MG63 (cell line): ENCODE measurements at places on chromosomes 13 and 19.
A peak's percentile ranks its signal among the peaks of the same experiment; 100 is the strongest.

GRCh38 chr19:5588441-5588840, 20.7 kb upstream of the TINCR start:
- peak; percentile 91 for DNase-seq

DNA sequence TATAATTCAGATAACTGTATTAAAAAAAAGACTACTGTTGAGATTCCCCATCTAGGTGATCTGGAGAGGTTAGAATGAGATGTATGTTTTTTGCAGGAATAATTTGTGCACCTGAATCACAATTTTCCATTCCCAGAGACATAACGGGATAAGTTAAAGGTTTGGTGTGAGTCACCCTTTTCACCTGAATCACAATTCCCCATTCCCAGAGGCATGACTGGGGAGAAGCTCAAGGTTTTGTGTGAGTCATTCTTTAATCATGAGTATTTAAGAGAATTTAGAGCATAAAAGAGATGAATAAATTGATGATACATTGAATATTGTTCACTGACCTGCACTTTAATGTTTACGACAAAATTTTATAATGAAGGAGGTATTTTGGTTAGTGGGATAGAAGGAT, 9.0 kb downstream of the OR7A5 start:
- no peak for DNase-seq

- DNase-seq = peak; percentile 37
Observed at GRCh38 chr13:98581971-98582702, 5.2 kb upstream of the STK24 start.

- no peak for DNase-seq
Observed at GRCh38 chr13:32187651-32188050, 127.5 kb downstream of the ZAR1L start.

DNA sequence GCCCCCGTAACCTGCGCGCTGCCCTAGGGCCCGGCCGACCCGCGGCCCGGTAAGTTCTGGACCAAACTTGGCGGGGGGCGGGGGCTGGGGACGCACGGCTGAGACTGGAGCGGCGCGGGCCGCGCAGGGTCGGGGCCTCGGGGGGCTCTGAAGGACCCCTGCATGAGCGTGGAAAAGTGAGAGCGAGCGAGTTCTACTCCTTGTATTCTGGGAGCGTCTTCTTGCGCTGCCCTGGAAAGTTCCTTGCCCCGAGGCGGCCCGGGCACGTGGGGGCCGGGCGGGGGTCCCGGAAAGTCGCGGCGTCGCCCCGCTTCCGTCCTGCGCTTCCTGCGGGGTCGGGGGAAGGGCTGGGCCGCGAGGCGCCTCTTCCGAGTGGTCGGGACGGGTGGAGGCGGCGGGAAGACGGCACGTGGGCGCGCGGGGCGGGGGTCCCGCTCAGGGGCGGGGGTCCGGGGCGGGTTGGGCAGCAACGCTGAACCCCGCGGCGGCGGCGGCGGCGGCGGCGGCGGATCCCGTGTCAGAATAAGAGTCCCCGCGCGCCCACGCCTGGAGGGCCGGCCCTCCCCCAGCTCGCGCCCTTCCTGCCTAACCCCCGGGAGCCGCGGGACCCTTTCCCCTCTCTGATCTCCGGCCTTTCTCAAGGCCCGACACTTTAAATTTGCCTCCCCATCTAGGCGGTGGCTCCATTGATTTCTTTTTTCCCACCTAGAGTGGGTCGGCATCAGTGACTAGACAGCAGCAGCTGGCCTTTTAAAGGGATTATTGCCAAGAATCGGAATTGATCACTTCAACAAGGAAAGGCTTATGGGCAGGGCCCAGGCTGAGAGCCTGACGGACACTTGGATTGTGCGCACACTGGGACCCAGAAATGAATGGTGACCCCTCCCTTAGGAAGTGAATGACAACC, 749 bp downstream of the GATAD2A start:
- DNase-seq = peak; percentile 75

DNA sequence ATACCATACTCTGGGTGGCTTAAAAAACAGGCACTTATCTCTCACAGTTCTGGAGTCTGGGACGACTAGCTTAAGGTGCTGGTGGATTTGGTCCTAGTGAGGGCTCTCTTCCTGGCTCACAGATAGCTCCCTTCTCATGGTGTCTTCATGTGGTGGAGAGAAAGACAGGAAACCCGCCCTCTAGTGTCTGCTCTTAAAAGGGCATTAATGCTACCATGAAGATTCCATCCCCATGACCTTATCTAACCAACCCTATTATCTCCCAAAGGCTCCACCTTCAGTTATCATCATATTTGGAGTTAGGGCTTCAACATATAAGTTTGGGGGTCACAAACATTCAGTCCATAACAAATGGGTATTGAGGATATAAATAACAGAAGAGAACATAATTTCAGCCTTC, 139.4 kb downstream of the HS6ST3 start:
- no peak for DNase-seq

DNA sequence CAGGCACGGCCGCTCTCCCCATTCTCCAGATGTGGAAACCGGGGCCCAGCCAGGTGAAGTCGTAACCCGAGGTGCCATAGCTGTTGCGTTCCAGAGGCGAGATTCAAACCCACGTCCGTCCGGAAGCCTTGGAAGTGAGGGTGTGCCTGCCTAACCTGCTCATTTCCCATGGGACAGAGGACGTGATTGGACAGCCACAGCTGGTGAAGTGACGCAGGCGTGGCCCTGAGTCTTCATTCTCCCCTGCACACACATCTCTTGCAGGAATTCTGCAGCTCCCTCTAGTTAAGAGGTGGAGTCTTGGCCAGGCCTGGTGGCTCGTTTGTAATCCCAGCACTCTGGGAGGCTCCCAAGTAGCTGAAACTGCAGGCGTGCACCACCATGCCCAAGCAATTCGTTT, 16.8 kb downstream of the MEIS3 start:
- no peak for DNase-seq

- DNase-seq = no peak
Observed at GRCh38 chr13:54953786-54954185, 1925.2 kb downstream of the OLFM4 start.

DNA sequence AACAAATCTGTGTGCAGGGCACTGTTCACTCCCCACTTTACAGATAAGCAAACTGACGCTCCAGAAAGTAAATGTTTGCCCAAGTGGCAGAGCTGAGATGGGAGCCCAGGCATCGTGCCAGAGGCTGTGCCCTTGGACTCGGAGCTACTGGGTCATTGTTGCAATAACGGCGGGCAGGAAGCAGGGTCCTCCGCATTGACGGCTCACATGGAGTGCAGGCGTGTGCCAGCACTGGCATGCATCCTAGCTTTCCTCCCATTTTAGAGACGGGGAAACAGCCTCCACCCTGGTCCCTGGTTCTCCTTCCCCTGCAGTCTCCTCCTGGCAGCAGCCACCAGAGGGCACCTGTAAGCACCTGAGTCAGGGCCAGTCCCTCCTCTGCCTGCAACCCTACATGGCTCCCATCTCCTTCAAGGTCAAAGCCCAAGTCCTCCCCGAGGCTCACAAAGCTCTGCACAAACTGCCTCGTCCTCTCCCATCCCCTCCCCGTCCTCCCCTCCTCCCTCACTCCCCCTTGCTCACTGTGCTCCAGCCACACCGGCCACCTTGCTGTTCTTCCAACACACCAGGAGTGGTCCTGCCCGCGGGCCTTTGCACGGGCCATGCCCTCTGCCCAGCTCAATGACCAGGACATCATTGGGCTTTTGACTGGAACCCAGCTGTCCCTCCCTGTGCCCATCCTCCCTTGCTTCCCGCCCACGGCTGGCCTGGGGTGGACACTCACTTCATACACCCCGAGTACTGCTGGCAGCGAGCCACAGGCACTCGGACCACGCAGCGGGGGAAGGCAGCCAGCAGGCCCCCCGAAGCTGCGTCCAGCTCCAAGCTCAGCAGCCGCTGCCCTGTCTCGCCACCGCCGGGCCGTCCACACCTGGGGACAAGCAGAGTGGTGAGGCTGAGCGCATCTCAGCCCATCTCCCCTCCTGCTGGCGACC, 7.7 kb upstream of the LRG1 start:
- peak; percentile 33 for DNase-seq

- DNase-seq = no peak
Observed at GRCh38 chr19:42284591-42285341, 15.7 kb downstream of the CIC start.

GRCh38 chr13:25300861-25301346, 521 bp upstream of the NUP58 start:
- DNase-seq = peak; percentile 11

DNA sequence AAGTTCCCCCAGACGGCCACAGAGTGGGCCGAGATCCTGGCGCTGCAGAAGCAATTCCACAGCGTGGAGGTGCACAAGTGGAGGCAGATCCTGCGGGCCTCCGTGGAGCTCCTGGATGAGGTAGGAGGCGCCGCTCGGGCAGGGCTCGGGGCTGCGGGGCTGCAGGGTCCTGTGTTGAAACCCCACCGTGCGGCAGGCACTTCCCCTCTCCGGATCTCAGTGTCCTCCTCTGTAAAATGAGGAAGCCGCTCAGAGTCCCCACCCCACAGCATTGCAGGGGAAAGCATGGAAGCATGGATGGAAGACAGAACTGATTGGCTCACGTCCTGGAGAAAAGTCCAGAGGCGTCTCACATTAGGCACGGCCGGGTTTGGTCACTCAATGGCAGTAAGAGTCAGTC, 6.8 kb upstream of the SCN1B start:
- no peak for DNase-seq

GRCh38 chr13:35285677-35286076, 190.8 kb downstream of the MAB21L1 start:
- no peak for DNase-seq

- no peak for DNase-seq
Observed at GRCh38 chr19:45280471-45280961, 29.4 kb downstream of the MARK4 start.

GRCh38 chr13:68509734-68510621, 1279.8 kb upstream of the PCDH9 start:
- no peak for DNase-seq

- peak; percentile 91 for DNase-seq
Observed at GRCh38 chr19:47723581-47723940, 10.3 kb downstream of the EHD2 start.

DNA sequence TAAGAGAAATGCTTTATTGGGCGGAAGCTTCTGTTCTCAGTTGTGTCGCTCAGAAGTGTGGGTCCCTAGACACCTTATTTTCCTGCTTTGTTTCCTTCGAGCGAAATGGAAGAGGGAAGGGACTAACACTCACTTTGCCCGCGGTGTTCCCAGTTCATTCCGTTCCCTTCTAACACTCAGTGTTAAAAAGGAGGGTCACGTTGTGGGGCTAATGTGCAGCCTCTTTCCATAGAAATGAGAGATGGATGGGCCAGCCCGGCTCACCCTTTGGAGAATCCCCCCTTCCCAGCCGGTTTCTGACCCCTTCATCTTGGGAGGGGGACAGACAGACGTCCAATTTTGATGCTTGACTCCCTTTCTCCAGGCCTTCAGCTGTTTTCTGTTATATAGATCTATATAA, 2.3 kb downstream of the ATP11A start:
- DNase-seq = no peak

DNA sequence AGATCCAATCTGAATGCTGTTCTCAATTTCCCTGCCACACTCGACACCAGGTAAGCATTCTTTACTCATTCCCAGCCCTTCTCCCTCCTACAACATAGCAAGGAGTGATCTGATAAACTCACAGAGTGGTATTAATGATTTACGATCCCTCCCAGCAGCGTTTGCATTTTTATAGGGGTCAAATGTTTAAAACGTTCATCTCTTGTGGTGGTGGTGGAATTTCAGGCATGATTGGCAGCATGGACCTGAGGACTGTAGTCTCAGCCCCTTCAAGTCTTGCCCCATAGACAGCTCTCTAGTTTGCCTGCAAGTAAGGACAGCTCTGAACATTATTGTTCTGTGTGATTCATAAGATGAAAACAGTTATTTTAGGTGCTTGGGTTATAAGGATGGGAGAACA, 565.7 kb downstream of the EFNB2 start:
- DNase-seq = no peak

DNA sequence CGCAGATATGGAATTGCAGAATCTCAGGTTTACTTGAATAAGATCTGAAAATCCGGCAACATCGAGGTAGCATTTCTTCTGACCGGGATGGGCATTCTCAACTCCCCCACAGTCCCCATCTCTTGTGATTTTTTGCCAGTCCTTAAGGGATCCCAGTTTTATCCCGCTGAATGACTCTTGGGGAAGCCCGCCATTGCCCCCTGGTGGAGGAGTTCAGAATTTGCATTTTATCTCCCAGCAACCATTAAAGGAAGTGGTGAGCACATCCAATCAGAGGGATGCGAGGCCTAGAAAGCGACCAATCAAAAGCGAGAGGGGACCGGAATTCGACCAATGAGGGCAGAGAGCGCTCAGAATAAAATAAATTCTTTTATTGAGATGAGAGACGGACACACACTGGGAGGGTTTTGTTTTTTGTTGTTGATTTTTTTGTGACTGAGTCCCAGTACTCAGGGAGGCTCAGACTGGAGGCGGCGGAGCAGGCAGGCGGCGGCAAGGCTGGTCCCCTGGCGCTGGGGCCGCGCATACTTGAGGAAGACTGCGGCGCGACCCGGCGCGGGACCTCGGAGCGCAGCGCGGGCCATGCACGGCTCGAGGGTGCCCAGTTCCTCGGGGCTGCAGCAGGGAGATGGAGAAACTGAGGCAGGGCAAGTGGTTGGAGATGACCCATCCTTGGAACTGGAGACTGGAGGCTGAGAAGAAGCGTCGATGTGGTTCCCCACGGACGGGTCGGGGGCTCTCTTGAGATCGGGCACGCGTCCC, 3.9 kb upstream of the TTC9B start:
- peak; percentile 81 for DNase-seq
